ENCODE measurements at places on chromosomes 12 and 14. TPM values are rescaled to one million over a fixed set of nuclear protein-coding genes. Genes with fewer than 3 reads are reported as not detected.

GRCh38 chr12:116278279-116278626 is 760 bp upstream of the MED13L start:
- DNase-seq: no peak

GRCh38 chr14:89215114-89215513 is 201.9 kb downstream of the FOXN3 start:
- DNase-seq: no peak

GRCh38 chr14:64758691-64759554 is 54.7 kb downstream of the PLEKHG3 start:
- DNase-seq: no peak

- DNase-seq: no peak
Observed at GRCh38 chr12:120365675-120366340, 3.2 kb downstream of the MSI1 start.

GRCh38 chr12:107014055-107014454 is 27.1 kb upstream of the MTERF2 start:
- DNase-seq: no peak

DNA sequence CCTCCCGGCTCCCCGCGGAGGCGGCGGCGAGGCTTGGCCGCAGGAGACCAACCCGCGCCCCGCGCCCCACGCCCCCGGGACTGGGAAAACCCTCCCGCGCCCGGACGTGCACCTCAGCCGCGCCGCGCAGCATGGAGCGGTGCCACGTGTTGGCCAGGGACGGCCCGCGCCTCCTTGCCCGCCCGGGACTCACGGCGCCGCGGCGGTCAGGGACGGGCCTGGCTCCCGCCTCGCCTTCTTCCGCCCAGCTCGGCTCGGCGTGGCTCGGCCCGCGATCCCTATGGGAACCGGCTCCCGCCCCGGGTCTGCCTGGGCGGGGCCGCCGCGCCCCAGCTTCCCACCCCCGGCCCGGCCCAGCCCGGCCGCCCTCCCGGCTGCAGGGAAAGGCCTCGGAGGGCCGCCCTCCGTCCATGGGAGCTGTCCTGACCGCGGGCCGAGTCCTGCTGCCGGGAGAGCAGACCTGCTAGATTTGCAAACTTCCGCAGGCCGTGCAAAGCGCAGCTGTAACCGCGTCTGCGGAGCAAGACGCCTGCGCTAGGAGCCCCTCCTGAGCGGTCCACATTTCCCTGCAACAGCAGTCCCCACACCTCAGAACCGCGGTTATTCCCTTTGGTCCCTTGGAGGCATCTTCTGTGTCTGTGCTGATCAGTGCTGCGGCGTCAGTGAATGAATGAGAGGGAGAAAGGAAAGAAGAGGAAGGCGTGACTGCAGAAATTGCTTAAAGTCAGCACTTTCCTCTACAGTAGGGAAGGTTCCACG is at the start of gene CDKL1:
TSS of gene CDKL1 (minus strand) at position 251 of the 759 bp plus-strand sequence. CDS start 1,013 bp downstream, outside the sequence.
- peak; percentile 80 for DNase-seq

DNA sequence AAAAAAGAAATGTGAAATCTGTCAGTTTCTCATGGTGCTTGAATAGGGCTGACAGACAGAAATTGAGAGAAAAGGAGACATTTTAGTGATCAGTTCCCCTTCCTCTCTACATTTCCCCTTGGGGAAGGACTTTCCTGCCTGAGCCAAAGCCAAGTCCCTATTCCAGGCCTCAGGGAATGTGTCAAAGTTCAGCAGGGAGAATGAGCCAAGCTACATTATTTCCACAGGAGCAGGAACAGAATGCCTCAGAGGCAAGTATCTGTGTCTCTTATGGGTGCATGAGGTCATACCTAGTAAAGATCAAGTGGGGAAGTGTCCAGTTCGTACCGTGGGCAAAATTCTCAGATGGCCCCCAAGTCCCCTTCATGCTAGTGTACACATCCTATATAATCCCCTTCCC is 68.6 kb downstream of the IQSEC3 start:
- DNase-seq: no peak

- no peak for DNase-seq
Observed at GRCh38 chr12:4723226-4723625, 3.0 kb downstream of the GALNT8 start.

- DNase-seq: peak; percentile 83
Observed at GRCh38 chr14:99601361-99601831, 2.6 kb downstream of the CCDC85C start.

DNA sequence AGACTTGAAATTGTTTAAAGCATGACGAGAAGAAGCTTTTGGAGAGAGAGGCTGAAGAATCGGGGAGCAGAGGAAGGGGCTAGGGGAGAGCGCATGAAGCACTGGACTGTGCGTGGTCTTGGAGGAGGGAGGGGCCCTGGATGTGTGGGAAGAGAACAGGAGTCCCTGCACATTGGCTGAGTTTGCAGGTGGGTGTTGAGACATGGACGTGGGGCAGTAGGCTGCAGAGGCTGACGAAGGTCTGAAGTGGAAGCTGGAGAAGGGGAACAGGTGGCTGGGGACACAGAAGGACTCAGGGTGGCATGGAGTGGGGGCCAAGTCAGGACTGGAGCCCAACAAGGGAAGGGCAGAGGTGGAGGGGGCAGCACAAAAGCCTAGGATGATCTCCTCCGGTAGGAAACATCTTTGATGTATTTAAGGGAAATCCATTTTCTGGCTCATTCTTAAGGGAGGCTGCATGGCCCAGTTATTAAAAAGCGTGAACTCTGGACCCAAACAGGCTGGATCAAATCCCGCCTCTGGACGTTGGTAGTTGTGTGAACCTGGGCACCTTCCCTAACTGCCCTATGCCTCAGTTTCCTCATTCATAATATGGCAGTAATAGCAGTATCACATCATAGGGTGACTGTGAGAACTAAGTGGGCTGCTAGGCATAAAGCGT is 29.0 kb downstream of the ADGRD1 start:
- peak; percentile 52 for DNase-seq

GRCh38 chr14:103858063-103858781 is 10.8 kb upstream of the PPP1R13B start:
- no peak for DNase-seq

- DNase-seq: no peak
Observed at GRCh38 chr12:110379631-110380030, 23.9 kb downstream of the ANAPC7 start.

GRCh38 chr14:92657457-92658142 is 90.8 kb downstream of the LGMN start:
- DNase-seq: peak; percentile 87

DNA sequence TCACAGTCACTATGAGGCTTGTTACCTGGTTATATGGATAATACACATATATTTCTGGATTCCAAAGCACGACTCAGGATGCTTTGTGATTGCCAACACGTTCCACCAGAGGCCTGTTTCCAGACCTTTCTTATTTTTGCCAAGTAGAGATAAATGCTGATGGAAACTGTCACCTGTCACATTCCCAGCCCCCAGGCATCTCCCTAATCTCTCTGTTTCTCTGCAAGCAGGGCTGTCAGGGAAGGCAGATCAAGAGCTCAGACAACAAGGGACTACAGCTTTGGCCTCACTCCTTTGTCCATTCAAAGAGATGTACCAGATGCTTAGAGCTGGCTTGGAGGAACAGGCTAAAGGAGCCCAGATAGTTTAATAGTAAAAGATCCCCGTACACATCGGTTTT is 21.8 kb upstream of the DDHD1 start:
- no peak for DNase-seq

DNA sequence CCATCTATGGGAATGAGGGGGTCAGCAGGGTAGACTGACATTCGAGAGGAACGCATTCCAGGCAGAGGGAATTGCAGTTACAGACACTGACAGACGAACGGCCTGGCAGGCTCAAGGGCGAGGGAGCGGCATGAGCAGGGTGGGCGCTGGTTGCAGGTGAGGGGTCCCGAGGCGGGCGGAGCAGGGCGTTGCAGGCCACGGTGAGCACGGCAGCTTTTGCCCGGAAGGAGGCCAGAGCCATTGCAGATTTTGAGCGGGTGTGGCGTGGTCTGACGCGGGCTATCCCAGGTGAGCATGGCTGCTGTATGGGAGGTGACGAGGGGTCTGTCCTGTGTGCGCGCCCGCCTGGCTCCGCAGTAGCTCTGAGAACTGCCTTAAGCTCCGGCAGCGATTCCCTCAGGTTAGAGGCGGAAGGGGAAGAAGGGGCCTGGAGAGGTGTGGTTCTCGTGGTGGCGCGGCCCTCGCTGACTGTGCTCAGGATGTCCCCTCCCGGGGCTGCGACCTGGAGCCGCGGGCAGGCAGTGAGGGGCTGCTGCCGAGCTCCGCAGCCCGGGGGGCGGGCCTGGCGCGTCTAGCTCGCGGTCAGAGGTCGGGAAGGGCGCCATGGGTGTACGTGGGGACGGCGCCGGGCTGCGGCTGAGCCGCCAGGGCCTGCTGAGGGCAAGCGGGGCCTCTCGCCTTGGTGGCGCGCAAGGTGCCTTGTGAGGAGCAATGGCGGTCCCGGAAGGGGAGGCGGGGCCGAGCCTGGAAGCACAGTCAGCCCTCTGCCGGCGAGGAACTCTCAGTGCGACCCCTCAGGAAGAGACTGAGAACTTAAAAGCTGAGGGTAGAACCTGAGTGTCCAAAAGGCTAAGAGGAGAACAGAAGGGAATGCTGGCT is 177.1 kb downstream of the CACNA1C start:
- peak; percentile 61 for DNase-seq

GRCh38 chr12:65147312-65147905 is 22.0 kb upstream of the LEMD3 start:
- DNase-seq: no peak

DNA sequence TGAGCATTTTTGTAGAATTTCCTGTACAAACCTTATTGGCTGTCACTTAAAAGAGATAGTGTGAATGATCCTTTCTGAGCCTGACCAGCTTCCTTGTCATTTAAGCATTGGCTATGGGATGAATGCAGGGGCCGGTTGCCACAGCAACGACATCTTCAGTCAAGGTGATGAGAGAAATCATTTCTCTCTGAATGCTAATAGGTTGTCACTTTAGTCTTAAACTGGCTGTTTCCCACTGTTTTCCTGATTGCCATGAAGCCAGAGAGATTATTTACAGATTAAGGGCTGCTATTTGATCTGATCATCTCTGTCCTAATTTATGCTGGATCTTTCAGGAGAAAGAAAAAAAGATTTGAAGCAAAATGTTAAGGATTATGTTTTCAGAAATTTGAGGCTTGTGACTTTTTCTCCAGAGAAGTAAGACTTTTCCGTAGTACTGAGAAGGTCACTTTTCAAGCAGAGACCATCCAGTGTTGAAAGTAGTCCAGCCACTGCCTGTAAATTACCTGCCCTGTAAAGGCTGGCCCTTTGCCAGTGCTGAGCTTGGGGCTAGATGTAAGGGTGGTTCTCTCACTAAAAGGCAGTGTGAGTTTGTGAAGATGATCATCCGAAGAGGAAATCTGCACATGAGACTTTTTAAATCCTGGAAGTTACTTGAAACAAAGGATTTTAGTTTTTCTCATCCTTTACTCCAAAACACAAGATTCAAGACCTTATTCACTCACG is 235.6 kb downstream of the DACT1 start:
- no peak for DNase-seq

DNA sequence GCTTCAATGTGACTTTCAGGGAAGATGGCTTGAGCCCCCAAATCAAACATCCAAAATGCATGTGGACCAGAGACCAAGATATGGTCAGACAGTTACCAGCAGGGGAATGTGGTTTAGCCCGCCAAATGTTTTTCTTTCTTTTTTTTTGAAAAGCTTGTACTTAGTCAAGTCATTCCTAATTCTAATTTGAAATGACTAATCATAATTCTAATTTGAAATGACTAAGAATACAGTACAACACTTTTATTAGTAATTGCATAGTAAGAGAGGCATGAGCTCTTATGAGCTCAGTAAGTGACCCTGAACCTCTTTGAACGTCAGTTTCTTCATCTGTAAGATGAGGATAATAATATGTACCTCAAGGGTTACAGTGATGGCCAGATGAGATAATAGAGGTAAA is 72.4 kb downstream of the HECTD4 start:
- no peak for DNase-seq

DNA sequence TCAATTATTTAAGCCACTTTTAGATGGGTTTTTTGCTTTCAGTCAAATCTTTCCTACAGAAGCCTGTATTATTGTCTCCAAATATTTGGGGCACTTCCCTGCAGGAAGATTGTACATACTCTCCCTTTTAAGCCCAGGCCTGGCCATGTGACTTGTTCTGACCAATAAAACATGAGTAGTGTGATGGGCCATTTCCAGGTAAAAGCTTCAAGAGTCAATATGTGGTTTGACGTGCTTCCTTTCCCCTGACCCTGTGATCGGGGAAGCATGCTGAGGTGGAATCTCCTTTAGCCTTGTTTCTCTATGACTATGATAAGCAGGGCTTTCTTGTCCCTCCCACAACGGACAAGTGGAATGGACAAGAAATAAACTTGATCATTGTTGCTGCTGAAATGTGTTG is 14.2 kb upstream of the NIN start:
- DNase-seq: no peak

DNA sequence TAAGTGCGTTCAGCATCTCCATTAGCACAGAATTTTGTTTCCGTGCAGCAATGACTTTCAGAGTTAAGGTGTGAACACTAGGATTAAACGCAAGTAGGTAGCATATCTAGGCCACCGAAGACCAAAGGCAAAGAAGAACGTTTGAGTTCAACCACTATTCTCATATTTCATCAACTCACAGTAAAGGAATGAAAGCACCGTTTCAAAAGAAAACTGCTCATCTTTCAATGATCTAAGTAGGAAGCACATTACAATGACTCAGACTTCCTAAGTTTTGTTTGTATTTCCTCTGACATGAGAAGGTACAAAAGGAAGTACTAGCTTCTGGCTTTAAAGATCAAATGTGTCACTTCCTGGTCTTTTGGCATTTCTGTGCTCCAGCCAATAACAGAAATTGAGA is 57.6 kb downstream of the ACADS start:
- DNase-seq: no peak

GRCh38 chr12:79023784-79024183 is 159.2 kb downstream of the SYT1 start:
- DNase-seq: no peak

GRCh38 chr14:54392131-54392859 is 4.5 kb upstream of the CDKN3 start:
- DNase-seq: no peak

DNA sequence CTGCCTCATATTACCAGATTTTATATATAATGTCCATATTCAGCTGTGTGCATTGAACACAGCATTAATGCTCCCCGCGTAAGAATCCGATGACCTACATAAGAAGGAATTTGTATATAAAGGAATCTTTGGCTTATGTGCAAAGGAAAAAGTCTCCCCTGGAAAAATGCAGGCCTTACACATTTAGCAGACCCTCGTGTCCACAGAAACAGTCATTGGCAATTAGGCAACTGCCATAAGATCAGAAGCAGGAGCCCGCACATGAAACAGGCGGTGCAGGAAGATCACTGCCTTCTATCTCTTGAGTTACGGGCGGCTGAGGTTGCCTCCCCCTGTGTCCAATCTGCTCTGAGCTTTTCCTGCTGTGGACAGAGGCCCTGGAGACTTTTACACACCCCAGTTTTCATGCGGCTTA is 63.2 kb upstream of the RFX4 start:
- no peak for DNase-seq

The STAB2 gene
- not detected for total RNA-seq

The CMKLR1 gene
- total RNA-seq: 10.9 TPM

The RTRAF gene
- 53.9 TPM for total RNA-seq

The TOMM20L gene
- total RNA-seq: not detected

The SDS gene
- total RNA-seq: not detected

The P2RX2 gene
- total RNA-seq: 1.4 TPM

The SYNDIG1L gene
- total RNA-seq: 1.7 TPM

Data from sigmoid colon (tissue), 7 donors.